ENCODE measurements at places on chromosomes 4 and X.

DNA sequence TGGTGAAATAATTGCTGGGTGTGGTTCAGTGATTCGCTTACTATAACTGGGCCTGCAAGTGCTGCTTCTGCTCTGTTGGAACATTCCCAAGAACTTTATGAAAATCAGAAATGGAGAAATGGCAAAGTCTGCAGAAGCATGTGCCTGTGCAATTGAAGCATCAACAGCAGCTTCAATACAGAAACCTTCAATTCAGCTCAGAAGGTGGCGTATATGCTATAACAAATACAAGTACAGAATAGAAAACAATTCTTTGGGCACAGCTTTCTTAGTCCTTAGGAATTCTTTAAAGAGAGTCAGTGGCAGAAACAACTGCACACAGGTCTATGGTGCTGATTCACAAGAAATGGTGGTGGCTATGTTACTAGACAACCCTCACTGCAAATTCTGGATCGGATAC lies 18.0 kb upstream of the PDHA2 start:
- no peak for DNase-seq

DNA sequence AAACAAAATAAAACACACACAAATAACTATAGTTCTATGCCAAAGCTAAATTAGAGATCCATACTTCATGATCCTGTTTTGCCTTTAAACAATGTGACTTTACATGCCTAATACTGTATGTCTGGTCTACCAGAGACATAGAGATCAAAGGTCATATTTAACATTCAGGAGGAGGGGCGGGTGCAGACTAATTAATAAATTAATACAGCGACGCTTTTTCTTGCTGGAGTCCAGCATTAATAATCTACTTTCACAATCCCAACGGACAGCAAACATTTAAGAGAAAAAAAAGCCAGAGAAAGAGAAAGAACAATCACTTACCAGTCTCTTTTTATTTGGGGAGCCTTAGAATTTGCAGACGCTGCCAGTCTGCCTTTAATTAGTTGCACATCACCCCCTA lies 509 bp downstream of the CXXC4 start:
- DNase-seq, result no peak

- no peak for DNase-seq
Measured at GRCh38 chr4:84031401-84031800, 467.7 kb downstream of the NKX6-1 start.

DNA sequence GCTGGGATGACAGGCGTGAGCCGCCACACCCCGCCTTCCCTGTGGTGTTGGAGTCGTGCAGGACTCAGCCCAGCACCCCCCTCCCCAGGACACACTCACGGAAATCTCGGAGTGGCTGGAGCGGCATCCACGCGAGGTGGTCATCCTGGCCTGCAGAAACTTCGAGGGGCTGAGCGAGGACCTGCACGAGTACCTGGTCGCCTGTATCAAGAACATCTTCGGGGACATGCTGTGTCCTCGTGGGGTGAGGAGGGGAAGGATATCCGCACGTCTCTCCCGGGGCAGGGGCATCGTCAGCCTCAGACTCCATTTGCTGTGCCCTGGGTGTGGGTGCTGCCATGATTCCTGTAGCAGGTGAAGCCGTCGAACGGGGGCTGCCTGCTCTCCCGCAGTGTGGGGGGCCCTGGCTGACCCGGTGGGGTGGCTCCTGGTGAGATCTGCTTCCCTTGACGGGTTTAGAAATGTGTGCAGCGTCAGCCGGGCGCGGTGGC lies 10.3 kb downstream of the PLCXD1 start:
- no peak for DNase-seq

GRCh38 chr4:76803522-76803921 lies 94.4 kb downstream of the SOWAHB start:
- no peak for DNase-seq

GRCh38 chrX:19064175-19064574 lies 58.1 kb downstream of the ADGRG2 start:
- DNase-seq, result no peak

GRCh38 chrX:30702736-30703135 lies 49.5 kb downstream of the GK start:
- no peak for DNase-seq

- no peak for DNase-seq
Measured at GRCh38 chr4:153555730-153556434, 89.7 kb downstream of the TMEM131L start.

GRCh38 chr4:23789762-23790161 lies 100.1 kb downstream of the PPARGC1A start:
- no peak for DNase-seq

Measured in amygdala (tissue), 56 donors.